ENCODE measurements at places on chromosomes 16 and 17.

DNA sequence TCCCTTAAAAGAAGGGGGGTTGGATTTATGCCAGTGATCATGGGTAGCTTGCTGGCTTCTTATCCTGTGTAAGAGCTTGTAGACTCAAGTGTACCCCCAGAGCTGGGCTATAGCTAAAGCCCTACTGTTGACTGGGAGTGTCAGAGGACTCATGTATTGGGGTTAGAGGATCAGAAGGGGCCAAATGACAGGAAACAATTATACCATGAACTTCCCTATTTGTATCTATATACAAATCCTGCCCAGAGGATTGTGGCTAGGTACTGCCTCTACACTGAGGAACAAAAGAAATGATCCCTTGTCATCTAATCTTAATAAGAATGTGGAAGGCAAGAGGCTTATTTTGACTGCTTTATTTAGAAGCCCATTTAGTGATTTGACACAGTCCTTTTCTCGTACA is 14.3 kb downstream of the ZP2 start:
- no peak for DNase-seq

GRCh38 chr17:69762359-69762758 is 312.7 kb upstream of the KCNJ16 start:
- DNase-seq = no peak

DNA sequence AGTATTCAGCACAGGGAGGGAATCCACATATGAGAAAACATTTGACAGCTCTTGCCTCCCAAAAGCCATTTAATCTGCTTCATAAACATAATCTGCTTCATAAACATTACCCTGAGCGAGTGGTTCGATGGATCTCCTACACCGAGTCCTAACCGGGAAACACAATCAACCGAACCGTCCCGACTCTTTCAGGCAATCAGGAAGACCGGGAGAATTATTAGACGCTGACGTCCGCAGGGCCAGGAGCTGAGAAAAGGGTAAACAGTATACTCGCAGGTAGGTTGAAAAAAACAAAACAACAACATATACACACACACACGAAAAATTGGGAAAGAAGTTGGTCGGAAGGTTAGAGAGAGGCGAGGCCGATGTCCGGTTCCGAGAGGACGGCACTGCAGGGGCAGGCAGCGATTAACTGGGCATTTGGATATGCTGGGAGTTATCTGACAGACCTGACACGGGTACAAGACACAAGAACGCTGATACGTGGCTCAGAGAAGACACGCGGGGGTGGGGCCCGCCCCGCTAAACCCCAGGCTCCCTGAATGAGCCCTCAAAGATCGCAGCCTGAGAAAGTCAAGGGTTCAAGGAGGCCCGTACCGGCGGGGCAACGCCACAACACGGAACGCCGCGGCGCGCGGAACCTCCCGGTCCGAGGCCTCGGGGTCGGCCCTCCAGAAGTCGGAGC is 585 bp downstream of the AP1G1 start:
- DNase-seq = no peak

DNA sequence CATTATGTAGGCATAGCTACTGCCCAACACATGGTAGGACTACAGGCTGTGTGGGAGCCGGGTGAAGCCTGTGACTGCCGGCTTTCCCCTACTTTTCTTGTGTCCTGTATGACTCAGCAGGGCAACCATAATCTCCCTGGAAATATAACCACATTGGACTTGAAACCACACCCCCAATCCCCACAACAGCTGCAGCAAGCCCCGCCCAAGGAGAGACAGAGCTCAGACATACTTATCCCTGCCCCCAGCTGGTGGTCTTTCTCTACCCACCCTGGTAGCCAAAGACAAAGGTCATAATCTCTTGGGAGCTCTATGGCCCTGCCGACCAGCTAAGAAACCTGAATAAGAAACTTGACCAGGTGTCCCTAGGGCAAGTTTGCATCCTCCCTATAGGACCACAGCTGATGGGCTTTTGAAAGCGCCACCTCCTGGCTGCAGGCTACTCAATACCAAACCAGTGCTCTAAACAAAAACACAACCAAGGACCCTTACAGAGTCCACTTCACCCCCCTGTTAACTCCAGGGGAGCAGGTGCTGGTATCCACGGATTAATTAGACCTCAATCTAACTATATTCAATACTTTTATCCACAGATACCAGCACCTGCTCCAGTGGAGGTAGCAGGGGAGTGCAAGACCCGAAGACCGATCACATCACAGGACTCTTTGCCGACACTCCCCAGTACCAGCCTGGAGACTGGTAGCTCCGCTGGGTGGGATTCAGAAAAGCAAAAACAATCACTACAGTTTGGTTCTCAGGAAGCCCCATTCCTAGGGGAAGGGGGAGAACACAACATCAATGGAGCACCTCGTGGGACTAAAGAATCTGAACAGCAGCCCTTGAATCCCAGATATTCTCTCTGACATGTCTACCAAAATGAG is 91.2 kb downstream of the IRX5 start:
- DNase-seq = no peak
